Kidney (tissue), 22 donors: ENCODE measurements at places on chromosomes 11 and 22. TPM values are rescaled to one million over a fixed set of nuclear protein-coding genes. Genes with fewer than 3 reads are reported as not detected.

The APOBEC3B gene
- 2.7 TPM for total RNA-seq

The MS4A15 gene
- not detected for total RNA-seq

The JAML gene
- 17.1 TPM for total RNA-seq

The CYP2D6 gene
- 3.2 TPM for total RNA-seq

The OR51B5 gene
- total RNA-seq: not detected

The GPR83 gene
- 0.28 TPM for total RNA-seq

The MUC5AC gene
- 0.03 TPM for total RNA-seq

The CPT1A gene
- 61.5 TPM for total RNA-seq

The OR8G1 gene
- total RNA-seq: not detected

The MAP6 gene
- 7.7 TPM for total RNA-seq

The ABCC8 gene
- total RNA-seq: 1.3 TPM

The PHOX2A gene
- not detected for total RNA-seq
